ENCODE measurements at places on chromosomes 11 and 22. TPM values are rescaled to one million over a fixed set of nuclear protein-coding genes. Genes with fewer than 3 reads are reported as not detected.

NCAM1 gene
- total RNA-seq: 7.1 TPM

PACSIN3 gene
- total RNA-seq: 67.5 TPM

OR5AL1 gene
- not detected for total RNA-seq

OR4A16 gene
- total RNA-seq: not detected

GRAMD1B gene
- 0.61 TPM for total RNA-seq

SUSD2 gene
- 26.1 TPM for total RNA-seq

ZNF280B gene
- 0.08 TPM for total RNA-seq

CSF2RB gene
- 7.3 TPM for total RNA-seq

OR8D4 gene
- total RNA-seq: not detected

APOA1 gene
- total RNA-seq: not detected

BARX2 gene
- 9.4 TPM for total RNA-seq

SCGB2A2 gene
- total RNA-seq: 1,440 TPM

OR10G6 gene
- not detected for total RNA-seq

CABP4 gene
- total RNA-seq: 0.25 TPM

CRYBB1 gene
- total RNA-seq: 0.42 TPM

TRIM49 gene
- not detected for total RNA-seq

STK33 gene
- 0.23 TPM for total RNA-seq

APOA4 gene
- total RNA-seq: not detected

OR52I1 gene
- total RNA-seq: not detected

TSG101 gene
- 82.1 TPM for total RNA-seq

BIRC3 gene
- 10.1 TPM for total RNA-seq

TLCD5 gene
- 1.6 TPM for total RNA-seq

RAB36 gene
- total RNA-seq: 1.2 TPM

FGF4 gene
- total RNA-seq: not detected

INSC gene
- total RNA-seq: 0.23 TPM

SERPIND1 gene
- total RNA-seq: not detected

TUBA8 gene
- 1.7 TPM for total RNA-seq

TTC36 gene
- total RNA-seq: 0.42 TPM

CHRM1 gene
- 1.5 TPM for total RNA-seq

GNG3 gene
- not detected for total RNA-seq

PHETA2 gene
- 4.1 TPM for total RNA-seq

TIMP3 gene
- total RNA-seq: 256 TPM

LGALS12 gene
- total RNA-seq: 2.5 TPM

COX8A gene
- total RNA-seq: 448 TPM

PPM1F gene
- total RNA-seq: 24.5 TPM

ANO1 gene
- 88.8 TPM for total RNA-seq

ZDHHC24 gene
- 18.0 TPM for total RNA-seq

MTMR3 gene
- 51.4 TPM for total RNA-seq

TEAD1 gene
- total RNA-seq: 61.4 TPM

SYT8 gene
- total RNA-seq: 177 TPM

MYOD1 gene
- total RNA-seq: not detected

KCNJ1 gene
- total RNA-seq: not detected

LRRC10B gene
- total RNA-seq: 2.6 TPM

RAG1 gene
- 0.17 TPM for total RNA-seq

CRY2 gene
- 59.6 TPM for total RNA-seq

SLC37A2 gene
- total RNA-seq: 334 TPM

LARGE2 gene
- total RNA-seq: 20.7 TPM

USP2 gene
- 20.8 TPM for total RNA-seq

PKDREJ gene
- total RNA-seq: not detected

MMP13 gene
- not detected for total RNA-seq

DAGLA gene
- total RNA-seq: 0.23 TPM

DGKZ gene
- 69.7 TPM for total RNA-seq

CTSW gene
- 0.29 TPM for total RNA-seq

TRPM5 gene
- total RNA-seq: not detected

ACRV1 gene
- not detected for total RNA-seq

DDX10 gene
- 18.4 TPM for total RNA-seq

ZBTB16 gene
- 167 TPM for total RNA-seq

All from lower leg skin (tissue), 4 donors.